ENCODE measurements at places on chromosomes 2 and 18.

DNA sequence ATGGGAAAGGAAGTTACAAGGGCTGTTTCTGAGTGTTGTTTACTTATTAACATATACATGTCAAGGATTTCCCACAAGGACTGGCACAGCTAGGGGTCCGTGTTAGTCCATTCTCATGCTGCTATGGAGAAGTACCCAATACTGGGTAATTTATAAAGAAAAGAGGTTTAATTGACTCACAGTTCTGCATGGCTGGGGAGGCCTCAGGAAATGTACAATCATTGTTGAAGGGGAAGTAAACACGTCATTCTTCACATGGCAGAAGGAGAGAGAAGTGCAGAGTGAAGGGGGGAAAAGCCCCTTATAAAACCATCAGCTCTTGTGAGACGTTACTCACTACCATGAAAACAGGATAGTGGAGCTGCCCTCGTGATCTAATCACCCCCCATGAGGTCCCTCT, 128.9 kb upstream of the CELF4 start:
- no peak for DNase-seq

DNA sequence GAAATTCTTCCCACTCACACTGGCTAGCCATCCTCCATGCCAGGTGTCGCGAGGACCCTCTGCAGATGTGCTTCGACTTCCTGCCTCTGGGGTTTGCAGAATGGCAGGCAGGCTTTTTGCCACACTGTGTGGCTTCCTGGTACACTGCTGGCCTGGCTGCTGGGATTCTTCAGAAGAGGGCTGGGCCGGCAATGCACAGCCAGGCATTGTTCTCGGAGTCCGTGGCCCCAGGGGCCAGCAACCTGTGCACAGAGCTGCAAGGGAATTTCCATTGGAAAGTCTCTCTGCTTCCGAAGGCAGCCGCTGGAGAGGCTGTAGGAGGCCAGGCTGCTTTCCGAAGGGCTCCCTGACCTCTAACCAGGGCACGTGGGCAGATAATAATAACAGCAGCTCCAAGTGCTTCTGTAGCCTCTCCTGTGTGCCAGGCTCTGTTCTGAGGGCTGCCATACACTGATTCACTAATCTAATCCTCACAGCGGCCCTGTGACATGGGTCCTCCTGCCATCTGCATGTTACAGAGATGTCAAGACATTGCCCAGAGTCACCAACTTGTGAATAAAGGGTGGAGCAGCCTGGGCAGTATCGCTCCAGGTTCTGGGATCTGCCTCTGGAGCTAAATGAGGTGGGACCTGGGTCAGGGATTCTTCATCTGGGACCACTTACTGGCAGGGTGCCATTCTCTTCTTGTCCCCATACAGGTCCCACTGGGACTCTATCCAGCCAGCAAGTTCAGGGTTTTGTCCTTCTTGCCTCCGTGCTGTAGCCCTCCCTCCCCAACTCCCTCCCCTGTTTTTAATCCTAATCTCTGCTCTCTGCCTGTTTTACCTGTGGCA, 5.0 kb downstream of the LDLRAD4 start:
- no peak for DNase-seq

DNA sequence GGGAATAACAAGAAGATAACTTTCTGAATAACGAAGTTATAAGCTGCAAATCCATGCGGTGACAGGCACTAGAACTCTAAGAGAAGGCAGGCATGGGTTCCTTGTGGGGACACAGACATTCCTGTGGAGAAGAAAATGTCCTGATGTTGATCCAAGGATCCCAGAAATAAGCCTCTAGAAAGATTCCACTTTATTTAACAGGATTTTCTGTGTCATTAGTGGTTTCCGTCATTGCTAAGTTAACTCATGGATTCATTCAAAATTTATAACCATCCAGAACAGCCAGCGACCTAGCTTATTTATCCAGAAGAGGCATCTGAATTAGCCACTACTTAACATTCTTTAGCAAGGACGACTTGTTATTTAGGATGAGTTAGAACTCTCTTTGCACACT, 10.0 kb upstream of the CD302 start:
- DNase-seq, result no peak

- no peak for DNase-seq
Measured at GRCh38 chr2:96320326-96320725, 4.8 kb upstream of the ITPRIPL1 start.

- peak; percentile 5 for DNase-seq
Measured at GRCh38 chr2:58131191-58132011, 84.8 kb downstream of the VRK2 start.

- no peak for DNase-seq
Measured at GRCh38 chr2:39120521-39120770, 405 bp downstream of the SOS1 start.

DNA sequence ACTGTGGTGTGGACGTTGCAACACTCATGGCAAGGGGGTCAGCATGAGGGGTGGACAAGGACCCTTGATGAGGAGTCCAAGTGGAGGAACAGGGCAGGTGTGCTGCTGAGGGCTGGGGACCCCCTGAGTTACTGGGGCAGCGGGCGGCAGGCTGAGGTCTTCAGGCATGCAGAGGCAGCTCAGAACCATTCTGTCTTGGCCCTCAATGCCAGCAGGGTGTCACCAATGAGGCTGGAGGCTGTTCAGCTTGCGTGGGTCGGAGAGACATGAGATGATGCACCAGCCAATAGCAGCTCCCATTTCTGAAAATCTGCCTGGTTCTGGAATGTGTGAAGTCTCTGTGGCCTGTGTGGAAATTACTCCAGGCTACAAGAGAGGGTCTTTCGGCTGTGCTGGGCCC, 105.4 kb downstream of the INHBB start:
- DNase-seq, result no peak

GRCh38 chr2:219308142-219309101, 779 bp downstream of the PTPRN start:
- DNase-seq, result no peak

DNA sequence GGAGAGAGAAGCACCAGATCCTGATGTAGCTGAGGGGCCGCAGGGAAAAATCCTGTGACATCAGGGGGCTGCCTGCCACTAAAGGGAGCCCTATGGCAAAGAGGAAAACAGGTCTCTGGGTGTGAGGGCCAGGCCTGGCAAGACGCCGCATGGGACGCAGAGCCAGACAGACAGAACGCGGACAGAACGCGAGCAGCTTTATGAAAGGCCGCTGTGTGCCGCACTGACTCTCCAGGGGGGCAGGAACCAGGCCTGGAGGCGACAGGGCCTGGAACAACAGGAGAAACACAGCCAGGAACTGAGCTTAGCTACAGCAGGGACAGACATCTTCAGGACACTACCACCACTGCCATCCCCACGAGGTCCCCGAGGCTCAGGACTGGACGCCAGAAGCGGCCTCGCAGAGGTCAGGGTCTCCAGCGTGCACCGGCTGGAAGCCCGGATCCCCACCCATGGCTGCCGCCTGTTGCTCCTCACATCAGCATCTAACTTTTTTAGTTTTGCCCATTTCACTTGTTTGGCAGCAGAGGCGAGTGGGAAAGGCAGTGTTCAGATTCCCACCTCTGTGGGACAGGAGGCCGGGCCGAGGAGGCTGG, 131.6 kb downstream of the VAPA start:
- DNase-seq, result no peak

GRCh38 chr2:236026841-236027240, 141.3 kb downstream of the GBX2 start:
- DNase-seq, result no peak

DNA sequence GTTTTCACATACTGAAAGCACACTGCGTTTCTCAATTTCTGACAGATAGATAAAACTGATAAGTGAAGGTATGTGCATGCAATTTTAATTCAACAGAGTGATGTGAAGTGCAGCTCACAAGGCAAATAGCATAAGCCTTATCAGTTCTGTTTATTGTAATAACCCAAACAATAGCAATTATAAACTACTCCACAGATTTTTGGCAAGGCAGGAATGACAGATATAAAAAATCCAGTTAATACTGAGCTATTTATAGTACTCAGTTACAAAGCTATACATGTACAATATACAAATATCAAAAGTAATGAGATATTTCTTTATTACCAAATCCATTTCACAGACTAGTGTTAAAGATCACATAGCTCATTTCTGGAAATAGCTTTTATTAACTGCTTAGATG, 210.9 kb upstream of the KLHL14 start:
- no peak for DNase-seq

DNA sequence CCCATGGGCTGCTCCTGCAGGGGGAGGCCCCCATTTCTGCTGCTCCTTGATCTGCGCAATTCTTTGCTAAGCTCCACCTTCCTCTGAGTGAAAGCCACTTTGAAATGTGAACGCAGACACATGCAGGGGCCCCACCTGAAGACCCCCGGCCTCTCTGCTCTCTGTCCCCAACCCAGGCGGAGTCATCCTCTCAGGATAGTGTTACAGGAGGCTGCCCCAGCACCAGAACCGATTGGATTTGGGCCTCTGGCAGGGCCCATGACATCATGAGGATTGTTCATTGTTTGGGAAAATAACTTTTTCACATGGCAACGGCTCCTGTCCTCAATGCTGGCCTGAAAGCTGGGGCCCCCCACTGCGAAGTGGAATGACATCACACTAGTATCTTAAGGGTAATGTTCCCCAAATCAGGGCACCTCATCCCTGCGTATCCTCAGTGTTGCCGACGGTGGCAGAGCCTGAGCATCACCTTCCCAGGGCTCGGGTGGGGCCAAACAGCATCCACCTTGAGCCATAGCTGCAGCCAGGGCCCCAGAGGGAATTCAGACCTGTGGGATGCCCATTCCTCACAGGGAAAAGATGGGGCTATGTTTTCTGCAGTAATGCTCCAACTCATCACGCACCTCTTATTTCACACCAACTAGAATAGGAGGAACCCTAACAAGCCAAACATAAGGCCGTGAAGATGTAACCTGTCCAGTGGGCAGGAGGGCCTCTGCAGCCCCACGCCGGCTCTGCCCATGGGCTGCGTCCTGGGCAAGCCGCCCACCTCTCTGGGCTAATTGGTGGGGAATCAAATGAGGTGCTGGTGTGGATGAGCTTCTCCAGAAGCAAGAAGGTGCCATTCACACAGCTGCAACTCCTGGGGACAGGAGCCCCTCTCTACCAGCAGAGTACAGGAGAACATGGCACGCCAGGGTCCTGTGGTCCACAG, 2.7 kb upstream of the ERFE start:
- no peak for DNase-seq

DNA sequence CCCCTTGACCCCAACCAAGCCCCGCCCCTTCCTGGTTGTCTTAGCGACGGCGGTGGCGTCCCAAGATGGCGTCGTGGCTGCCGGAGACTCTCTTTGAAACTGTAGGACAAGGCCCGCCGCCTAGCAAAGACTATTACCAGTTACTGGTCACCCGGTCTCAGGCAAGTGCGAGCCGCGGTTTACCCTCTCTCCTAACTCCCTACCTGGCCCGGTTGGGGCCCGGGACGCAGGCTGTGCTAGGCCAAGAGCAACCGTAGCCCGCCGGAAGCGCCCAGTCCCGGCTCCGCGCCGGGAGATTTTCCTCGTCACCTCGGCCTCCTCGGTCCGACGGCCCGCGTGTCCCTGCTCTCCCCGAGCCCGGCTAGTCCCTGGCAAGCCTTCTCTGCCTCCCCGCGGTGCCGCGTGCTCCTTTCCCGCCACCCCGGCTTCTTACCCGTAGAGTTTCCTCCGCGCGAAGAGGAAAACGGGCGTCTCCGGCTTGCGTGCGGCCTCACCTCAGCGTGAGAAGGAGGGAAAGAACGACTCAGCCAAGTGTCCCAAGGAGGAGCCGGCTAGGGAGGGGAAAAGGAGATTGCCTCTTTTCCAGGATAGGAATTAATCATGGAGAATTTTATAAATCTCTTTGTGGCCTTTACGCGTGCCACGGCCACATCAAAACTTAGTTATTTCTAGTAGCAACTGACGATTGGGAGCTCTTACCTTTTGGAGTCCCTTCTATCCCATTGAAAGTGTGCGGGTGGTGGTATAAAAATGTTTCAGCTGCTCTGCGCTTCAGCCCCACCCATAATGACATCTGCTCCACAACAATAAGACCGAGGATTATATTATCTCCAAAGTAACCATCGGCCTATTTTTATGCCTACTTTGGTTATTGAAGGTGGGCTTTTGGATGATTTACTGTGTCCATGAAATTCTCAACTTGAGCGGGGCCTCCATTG, at the start of gene FBXO36:
Gene FBXO36 (plus strand): TSS at position 55 of the 938 bp plus-strand sequence. CDS start 11 bp downstream, at position 66.
- peak; percentile 65 for DNase-seq

- peak; percentile 62 for DNase-seq
Measured at GRCh38 chr2:152240559-152241231, 65.1 kb upstream of the STAM2 start.

- no peak for DNase-seq
Measured at GRCh38 chr18:21315741-21316197, 73.7 kb downstream of the GREB1L start.

DNA sequence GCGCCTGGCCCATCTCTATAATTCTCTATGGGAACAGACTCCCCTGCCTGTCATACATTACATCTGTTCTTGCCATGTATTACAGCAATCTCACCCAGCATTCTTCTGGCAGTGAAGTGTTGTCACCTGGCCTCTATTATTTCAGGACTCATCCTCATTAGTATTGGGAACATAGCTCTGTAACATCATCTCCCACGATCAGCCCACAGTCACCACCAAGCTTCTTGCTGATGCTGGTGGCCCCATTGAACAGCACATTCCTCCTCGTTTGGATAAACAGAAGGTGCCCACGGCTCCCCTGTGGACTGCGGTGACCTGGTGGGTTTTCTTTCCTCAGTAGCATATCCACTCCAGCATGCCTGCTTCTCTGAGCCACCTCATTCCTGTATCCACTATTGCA, 21.5 kb downstream of the CHCHD5 start:
- no peak for DNase-seq

DNA sequence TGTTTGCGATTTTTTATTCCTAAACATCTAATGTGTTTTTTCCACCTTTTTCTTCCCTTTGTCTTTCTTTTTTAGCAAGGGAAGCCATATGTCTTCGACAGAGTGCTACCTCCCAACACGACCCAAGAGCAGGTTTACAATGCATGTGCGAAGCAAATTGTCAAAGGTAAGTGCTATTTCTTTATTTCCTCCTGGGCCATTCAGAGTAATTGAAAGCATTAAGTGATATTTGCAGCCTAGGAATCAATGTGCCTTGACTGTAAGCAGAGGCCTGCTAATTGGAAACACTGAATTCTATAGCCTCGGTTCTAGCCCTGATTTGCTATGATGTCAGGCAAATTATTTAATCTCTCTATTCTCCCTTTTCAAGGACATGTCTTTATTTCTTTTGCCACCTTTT, 47.0 kb downstream of the KIF5C start:
- no peak for DNase-seq

DNA sequence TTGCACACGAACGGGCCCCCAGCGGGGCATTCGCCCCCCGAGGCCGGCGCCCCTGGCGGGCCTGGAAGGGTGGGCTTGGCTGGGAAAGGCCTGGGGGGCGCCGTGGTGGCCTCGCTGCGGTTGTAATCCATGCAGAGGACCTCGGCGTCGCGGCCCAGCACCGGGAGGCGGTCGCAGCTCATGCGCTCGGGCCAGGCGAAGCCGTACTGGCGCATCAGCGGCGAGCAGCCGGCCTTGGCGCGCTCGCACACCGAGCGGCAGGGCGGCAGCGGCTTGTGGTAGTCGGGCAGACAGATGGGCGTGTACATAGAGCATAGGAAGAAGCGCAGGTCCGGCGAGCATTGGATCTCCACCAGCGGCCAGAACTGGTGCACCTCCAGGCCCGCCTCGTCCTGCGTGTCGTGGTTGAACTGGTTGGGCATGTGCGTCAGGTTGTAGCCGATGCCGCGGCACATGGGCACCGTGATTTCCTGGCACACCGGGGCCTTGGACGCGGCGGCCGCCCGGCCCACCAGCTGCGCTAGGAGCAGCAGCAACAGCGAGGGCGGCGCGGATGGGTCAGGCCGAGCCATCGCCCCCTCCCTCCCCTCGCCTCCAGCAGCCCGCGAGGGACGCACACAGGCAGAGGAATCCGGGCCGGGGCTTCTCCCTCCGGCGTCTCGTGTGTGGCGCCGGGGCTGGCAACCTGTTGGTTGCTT, 1.4 kb downstream of the FZD5 start:
- DNase-seq, result peak; percentile 2

GRCh38 chr2:218998414-218999002, 5.3 kb upstream of the CRYBA2 start:
- no peak for DNase-seq

All from NCI-H2171 (cell line).